HS-27A (cell line): ENCODE measurements at places on chromosomes 5 and 9.

GRCh38 chr5:137206030-137206715, 293.0 kb downstream of the SPOCK1 start:
- no peak for DNase-seq

- DNase-seq = no peak
Observed at GRCh38 chr5:176183321-176184074, 54.7 kb upstream of the SIMC1 start.

- DNase-seq = no peak
Observed at GRCh38 chr5:80403782-80404181, 4.1 kb upstream of the ZFYVE16 start.

- no peak for DNase-seq
Observed at GRCh38 chr5:53418409-53418808, 62.0 kb upstream of the FST start.

DNA sequence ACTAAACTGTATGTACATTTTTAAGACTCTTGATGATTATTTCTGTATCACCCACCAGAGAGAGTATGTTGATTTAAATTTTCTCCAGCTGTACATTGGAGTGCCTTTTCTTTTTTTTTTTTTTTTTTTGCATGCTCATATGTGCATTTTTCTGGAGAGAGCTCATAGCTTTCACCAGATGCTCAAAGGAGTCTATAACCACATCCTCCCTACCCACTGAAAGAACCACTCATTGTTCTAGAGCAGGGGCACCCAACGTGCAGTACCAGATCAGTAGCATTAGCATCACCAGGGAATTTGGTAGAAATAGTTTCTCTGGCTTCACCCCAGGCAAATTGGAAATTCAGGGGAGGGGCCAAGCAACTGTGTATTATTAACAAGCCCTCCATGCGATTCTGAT, 53.9 kb upstream of the TMEM171 start:
- peak; percentile 3 for DNase-seq

DNA sequence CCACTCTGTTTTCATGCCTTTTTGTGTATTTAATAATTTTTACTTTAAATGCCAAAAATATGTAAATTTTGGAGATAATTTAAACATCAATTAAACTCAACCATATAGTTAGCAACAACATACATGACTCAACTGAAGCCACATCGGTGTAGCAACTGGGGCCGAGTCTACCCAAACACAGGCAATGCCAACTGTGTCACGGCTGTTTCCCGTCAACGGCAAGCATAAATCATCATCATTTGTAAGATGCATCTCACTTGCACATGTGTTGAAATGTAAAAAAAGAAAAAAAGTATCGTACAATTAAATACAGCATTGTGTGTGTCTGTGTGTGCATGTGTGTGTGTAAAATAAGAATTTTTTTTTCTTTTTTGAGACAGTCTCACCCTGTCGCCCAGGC, 160.1 kb upstream of the TAS2R1 start:
- DNase-seq = no peak

GRCh38 chr5:122492675-122493074, 180.6 kb downstream of the SNCAIP start:
- no peak for DNase-seq

GRCh38 chr9:135602789-135603481, 36.4 kb downstream of the GLT6D1 start:
- DNase-seq = no peak

DNA sequence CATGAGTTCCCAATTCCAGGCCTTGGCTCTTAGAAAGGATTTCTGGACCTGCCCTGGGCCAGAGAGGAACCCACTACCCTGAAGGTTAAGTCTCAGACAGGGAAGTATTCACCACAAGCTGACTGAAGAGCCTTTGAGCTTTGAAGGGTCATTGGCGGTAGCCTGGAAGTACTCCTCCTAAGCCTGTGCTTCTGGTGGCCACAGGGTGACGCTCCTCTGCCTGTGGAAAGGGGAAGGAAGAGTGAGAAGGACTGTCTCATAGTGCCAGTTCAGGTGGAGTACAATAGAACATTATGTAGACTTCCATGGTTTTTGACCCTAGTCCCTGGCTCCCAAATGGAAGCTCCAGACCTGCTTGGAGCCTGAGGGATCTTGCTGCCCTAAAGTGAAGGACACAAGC, 1233.2 kb upstream of the CDH6 start:
- DNase-seq = no peak

- DNase-seq = no peak
Observed at GRCh38 chr9:94866770-94867169, 140.3 kb downstream of the AOPEP start.
